ENCODE measurements at places on chromosomes 6 and 20.

DNA sequence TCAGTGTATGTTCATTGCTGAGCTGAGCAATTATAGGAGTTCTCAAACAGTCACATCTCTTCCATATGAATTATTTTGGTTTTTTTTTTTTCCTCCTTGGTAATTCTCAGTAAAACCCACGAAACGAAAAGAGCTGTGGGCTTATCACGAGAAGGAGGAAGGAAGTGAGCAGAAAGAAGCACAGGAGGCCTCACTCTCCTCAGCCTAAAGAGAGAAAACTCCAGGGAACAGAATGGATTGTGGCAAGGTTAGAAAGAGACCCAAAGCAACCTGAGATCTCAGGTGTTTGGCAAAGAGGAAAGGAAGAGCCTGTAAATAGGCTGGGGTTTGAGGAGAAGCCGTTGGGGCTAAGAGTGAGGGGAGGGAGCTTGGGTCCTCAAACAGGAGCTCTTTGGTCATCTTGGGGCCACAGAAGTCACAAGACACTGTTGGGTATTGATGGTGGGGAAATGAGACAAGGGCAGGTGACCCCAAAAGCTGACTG lies 67.8 kb upstream of the CITED2 start:
- DNase-seq = no peak

- peak; percentile 55 for DNase-seq
Observed at GRCh38 chr20:2814587-2815051, at the start of gene C20orf141. Gene C20orf141 (plus strand): TSS chr20:2814987. CDS start chr20:2815185, 198 bp downstream.

GRCh38 chr20:62560162-62560561 lies 82.1 kb upstream of the SLCO4A1 start:
- DNase-seq = no peak

GRCh38 chr20:63448031-63448430 lies 24.4 kb downstream of the KCNQ2 start:
- peak; percentile 88 for DNase-seq

GRCh38 chr20:62475772-62476055 lies at the start of gene GATA5:
Gene GATA5 (minus strand): TSS chr20:62475995. CDS start chr20:62475521, 474 bp downstream.
- no peak for DNase-seq

GRCh38 chr6:43999628-44000027 lies 127.6 kb downstream of the MRPL14 start:
- DNase-seq = no peak

- no peak for DNase-seq
Observed at GRCh38 chr20:64231621-64232550, 23.7 kb upstream of the PCMTD2 start.

GRCh38 chr20:16216227-16216913 lies 356.9 kb downstream of the KIF16B start:
- no peak for DNase-seq

DNA sequence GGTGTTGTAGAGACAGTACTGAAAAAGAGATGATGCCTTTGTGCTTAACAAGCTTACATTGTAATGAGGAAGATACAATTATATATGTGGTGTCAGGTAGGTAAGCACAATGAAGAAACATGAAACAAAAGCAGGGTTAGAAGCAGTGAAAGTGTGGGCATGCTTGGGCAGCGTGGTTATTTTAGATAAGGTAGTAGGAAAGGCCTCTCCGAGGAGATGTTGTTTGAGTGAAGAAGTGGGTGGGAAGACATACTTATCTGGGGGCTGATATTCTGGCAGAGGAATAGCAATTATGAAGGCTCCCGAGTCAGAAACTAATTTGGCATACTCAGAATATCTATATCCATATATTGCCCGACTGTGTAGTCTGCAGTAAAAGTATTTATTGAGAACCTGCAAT lies 4.7 kb downstream of the CDKAL1 start:
- DNase-seq = no peak

DNA sequence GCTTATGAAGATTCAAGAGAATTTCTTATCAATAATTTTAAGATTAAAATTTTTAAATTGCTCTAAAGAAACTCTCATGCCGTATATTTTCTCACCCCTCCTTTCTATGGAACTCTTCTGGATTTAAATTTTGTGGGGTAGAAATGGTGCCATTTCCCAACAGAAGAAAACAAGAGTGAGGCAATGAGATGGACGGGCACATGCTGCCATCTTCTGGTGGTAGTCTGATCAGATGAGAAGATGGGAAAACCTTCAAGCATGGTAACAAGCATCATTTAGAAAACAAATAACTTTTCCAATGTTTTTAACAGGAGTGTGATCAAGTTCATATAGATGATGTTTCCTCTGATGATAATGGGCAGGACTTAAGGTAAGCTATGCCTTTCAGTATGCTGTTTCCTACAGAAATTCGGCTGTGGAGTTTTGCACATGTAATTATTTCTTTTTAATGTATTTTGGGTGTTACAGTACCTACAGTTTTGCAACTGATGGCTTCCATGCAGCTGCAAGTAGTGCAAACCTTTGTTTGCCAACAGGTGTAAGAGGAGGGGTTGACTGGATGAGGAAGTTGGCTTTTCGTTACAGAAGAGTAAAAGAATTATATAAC lies 271.4 kb downstream of the EYA4 start:
- DNase-seq = peak; percentile 63

- DNase-seq = no peak
Observed at GRCh38 chr6:127539272-127539671, 20.1 kb upstream of the MTCL3 start.

GRCh38 chr6:127737768-127738167 lies 160.8 kb downstream of the C6orf58 start:
- DNase-seq = no peak

DNA sequence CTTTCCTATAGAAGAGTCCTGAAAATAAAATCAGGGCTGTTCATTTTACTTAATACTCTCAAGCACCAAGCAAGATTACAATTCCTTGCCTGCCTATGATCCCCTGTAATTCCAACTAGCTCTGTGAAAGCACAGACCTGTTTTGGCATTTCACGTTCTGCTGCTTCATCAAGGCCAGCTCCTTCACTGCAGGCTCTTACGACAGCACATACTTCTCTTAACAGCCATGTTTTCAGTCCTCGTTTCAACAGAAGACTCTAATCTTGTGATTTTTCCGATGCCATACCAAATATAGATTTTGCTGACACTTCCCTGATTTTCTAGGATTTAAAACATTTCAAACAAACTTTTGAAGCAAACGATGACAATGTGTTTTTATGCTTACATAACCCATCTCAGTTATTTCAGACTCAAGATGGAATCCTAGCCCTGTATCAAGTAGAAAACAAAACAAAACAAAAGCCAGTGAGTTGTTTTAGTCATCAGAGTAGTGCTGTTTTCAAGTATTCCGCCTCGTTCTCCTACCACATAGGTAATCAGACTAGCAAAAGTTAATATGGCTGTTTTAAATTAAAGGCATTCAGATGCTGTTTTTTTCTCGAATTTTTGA lies 616.5 kb upstream of the CITED2 start:
- no peak for DNase-seq

- DNase-seq = no peak
Observed at GRCh38 chr6:34177181-34177591, 31.3 kb upstream of the GRM4 start.

All from spinal cord (tissue), 10 donors.